AML-193 (cell line): ENCODE measurements at places on chromosomes 6 and 20.

DNA sequence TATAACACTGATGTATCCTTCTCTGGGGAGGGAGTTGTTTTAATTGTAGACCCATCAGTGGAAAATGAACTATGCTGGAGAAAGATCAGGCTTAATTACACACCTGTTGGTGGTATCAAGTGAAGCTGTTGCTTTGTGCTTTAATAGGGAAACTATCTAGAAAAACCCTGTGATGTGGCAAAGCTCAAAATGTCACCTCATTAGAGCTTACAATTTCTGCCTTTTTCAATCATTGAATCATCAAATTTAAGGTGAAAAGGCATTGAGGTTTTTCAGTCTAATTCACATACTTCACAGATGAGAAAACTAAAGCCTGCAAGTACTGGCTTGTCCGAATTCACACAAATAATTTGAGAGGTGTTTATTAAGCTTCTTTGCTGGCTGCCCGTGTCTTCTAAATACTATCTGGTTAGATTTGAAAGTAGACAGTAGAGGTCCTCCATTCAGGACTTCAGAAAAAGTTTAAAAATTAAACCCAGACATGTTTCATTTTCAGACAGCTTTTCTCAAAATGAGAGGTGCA lies 143.3 kb upstream of the MAP3K7 start:
- no peak for DNase-seq

GRCh38 chr6:119037941-119038623 lies 40.4 kb downstream of the FAM184A start:
- DNase-seq = no peak

DNA sequence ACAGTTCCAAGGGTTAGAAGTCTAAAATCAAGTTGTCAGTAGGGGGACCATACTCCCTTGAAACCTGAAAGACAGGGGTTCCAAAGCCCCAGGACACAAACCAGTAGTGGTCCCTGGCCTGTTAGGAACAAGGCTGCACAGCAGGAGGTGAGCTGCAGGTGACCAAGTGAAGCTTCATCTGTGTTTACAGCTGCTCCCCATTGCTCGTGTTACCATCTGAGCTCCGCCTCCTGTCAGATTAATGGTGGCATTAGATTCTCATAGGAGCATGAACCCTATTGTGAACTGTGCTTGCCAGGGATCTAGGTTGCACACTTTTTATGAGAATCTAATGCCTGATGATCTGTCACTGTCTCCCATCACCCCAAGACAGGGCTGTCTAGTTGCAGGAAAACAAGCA lies 25.3 kb upstream of the SIM1 start:
- no peak for DNase-seq

DNA sequence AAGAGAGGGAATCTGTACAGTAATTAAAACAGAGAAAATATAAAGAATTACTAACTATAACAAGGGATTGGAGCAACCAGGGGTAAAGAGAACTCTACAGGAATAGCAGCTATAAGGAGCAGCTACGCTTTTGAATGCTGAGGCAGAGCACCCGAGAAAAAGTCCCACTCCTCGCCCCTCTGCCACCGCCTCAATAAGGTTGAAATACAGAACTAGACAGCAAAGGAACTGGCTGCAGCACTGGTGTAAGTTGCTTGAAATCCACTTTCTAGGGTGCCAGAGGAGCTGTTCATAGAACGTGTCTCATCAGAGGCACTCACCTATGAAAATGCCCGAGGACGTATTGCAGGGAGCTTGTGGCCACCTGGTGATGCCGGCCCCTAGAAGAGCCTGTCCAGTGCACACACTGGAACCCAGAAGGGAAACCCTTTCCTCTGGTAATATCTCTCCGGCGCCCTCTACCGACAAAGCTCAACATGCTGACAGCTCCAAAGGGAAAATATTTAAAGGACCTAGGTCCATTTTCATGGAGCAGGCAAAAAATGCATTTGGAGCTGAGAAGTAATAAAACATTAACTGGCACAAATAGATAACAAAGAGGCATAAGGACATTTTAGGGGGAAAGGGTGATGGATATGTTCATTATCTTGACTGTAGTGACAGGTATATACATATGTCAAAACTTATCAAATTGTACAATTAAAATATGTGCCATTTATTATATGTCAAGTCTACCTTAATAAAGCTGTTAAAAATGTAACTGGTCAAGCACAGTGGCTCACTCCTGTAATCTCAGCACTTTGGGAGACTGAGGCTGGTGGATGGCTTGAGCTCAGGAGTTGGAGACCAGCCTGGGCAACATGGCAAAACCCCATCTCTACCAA lies 137.4 kb upstream of the HDAC2 start:
- DNase-seq = peak; percentile 65

- peak; percentile 53 for DNase-seq
Observed at GRCh38 chr6:159788753-159789376, 537 bp downstream of the TCP1 start.

DNA sequence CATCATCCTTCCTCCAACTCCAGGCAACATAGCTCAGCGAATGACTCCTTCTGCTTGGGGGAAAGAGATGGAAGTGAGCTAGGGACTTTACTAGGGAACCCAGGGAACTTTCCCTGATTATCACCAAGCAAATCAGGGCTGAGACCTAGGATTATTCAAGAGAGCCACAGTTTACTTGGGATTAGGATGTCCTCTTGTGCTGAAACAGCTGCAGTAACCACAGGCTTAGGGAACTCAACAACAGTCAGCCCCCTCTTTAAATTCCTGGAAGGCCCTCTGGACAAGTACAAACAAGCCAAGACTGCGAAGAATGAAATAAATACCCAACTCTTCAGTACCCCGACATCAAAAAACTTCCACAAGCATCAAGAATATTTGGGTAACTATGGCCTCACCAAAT lies 700.9 kb downstream of the COL12A1 start:
- no peak for DNase-seq

GRCh38 chr6:16718356-16718755 lies 42.9 kb downstream of the ATXN1 start:
- no peak for DNase-seq

DNA sequence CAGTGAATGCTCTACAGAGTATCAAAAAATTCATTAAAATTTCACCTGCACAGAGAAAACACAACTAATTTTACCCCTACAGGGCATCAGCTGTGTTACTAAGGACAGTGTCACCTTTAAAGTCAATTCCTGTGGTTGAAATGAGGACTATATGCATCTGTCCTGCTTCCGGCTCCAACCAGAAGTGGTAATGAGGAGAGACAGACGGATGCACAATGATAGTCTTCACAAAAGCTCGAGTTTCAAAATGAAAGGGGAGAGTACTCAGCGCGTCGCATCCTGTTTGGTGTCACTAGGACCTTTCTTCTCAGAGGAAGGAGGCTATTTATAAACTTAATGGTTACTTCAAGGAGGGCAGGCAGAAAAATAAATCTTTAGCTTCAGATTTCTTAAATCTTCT lies 86.5 kb downstream of the LYRM4 start:
- DNase-seq = no peak

- no peak for DNase-seq
Observed at GRCh38 chr20:32957459-32957858, 46.8 kb downstream of the SUN5 start.

DNA sequence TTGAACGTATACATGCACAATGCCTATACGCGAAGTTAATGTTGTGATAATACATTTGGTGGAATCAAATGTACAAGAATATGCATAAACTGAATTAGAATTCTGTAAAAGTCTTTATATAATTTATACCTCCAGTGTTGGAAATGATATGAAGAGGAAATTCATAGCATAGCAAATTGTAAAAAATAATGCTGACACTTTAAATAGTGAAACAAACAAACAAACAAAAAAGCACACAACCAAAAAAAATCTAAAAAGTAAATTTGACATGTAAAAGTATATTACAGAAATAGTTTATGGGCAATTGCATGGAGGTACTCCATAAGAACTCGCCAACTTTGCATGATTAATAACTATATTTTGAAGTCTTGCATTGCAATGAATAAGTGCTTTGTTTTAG lies 780.9 kb downstream of the TBC1D32 start:
- no peak for DNase-seq

- no peak for DNase-seq
Observed at GRCh38 chr6:159608961-159609651, 83.9 kb downstream of the SOD2 start.

DNA sequence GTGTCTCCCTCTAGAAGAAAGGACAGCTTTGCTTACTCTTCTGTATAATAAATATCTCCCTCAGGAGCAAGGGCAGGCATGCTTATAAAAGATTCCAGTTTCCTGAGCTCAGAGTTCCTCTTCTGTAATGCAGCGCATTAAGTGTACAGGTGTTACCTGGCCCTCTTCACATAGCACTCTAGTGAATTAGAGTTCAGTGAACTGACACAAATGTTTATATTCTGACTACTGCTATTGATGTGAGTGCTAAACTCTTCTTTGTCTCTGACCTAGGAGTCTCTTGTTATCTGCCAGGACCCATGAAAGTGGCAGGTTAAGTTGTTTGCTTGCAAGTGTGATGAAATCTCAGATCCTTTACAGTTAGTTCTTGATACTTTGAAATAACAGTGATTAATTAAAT lies 33.5 kb downstream of the CYB5R4 start:
- DNase-seq = no peak

DNA sequence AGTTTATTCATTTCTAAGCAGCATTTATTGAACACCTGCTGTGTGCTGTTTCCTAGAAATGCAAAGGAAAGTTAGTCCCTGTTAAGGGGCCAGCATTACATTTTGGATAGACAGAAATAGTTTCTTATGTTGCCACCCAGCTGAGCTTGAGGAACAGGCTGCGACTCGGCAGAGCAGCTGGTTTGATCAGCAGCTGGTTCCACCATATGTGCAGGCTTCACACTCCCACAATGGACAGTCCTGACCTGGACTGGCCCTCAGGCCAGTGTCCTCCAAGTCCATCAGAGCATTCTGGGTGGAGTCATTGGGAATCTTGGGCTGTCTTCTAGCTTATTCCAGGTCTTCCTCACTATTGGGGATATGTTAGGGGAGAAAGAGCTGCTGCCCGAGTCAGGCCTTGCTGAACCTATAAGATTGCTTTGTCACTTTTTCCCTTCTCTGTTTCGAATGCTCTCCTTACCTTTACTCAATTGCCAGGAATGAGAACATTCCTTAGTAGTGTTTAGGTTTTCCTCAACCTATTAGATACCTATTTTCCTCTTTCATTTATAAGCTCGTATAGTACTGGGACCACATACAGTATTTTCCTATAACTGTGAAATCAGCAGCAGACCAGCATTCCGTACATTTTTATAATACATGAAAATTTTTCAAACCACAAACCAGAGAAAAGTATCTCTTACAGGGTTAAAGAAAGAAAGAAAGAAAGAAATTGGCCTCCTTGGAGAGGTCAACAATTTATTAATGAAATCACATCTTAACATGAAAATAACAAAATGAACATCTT lies 203.0 kb downstream of the FARS2 start:
- DNase-seq = no peak

DNA sequence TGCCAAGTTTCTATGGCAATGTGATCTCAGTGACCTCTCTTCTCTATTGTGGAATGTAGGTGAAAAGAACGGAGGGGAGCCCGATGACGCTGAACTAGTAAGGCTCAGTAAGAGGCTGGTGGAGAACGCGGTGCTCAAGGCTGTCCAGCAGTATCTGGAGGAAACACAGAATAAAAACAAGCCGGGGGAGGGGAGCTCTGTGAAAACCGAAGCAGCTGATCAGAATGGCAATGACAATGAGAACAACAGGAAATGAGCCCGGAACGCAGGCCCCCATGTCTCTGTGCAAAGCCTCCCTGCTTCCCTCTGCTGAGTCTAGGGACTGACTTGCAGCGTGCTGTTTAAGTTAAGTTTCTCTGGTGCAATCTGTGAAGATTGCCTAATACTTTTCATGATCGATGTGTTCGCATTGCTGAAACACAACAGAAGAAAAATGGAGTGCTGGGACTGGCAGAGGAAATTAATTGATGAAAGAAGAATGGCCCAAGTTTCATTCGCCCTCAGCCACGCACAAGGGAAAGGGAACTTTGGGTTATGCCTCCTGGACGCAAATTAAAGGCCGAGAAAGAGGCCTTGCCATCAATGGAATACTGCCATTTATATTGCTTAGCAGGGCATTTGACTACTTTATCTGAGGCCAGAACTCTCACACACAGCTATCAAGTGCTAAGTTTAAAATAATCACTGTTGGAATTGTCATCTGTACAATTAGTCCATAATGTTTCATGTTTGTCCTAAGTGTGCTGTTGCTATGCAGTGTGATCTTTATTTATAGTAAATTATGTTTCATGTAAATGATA lies 146.4 kb downstream of the AKAP7 start:
- DNase-seq = peak; percentile 58

GRCh38 chr20:32969356-32970114 lies 34.7 kb downstream of the SUN5 start:
- DNase-seq = no peak

- peak; percentile 38 for DNase-seq
Observed at GRCh38 chr6:111494951-111495635, 12.1 kb upstream of the REV3L start.

GRCh38 chr6:10555625-10556309 lies 34.6 kb downstream of the GCNT2 start:
- DNase-seq = no peak

- no peak for DNase-seq
Observed at GRCh38 chr20:64145458-64146300, 18.6 kb upstream of the MYT1 start.

DNA sequence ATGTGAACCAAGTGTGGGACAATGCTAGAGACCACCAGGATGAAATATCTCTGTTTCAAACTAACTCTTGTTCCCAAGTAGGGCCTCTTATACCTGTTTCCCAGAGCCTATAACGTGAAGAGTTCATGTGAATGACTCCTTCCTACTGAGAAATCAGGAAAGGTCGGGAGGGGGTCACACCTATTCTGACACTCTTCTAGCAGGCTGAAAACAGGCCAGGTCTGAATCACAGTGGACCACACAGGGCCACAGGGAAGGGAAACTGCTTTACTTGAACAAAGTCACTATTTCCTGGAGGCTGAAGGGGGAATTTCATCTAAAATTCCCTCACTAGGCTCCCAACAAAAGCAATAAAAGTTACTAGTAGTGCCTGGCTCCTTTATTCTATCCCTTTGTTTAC lies 88.4 kb upstream of the BMP2 start:
- no peak for DNase-seq

- no peak for DNase-seq
Observed at GRCh38 chr20:64027981-64028685, 7.8 kb upstream of the C20orf204 start.

DNA sequence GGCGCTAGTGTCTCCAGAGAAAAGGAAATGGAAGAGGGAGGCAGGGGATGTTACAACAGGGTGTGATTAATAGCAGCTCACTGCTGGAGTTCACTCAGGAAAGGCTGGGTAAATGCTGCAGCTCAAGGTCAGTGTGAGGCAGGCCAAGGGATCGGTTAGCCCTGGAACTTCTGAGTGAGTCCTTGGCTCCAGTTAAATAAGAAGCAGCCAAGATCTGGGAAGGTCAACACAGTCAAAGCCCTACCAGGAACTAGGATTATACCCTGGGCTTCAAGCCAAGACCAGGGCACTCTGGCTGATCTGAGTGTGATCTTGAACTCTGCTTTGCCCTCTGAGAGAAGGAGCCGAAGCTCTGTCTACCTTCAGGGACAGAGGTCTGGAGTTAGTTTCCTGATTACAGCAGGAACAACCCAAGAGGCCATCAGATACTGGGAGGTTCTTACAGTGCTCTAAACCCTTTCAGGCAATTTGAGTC lies 44.3 kb downstream of the TPD52L1 start:
- no peak for DNase-seq
